Renal cortical epithelial cell (primary cell): ENCODE measurements at places on chromosomes 13 and 19.

- no peak for DNase-seq
Observed at GRCh38 chr19:40315812-40316470, 30.8 kb upstream of the AKT2 start.

GRCh38 chr13:73822668-73823592 lies 311.3 kb downstream of the KLF12 start:
- no peak for DNase-seq

GRCh38 chr19:33261511-33262189 lies 36.0 kb upstream of the SLC7A10 start:
- DNase-seq: no peak

- DNase-seq: peak; percentile 8
Observed at GRCh38 chr19:31351056-31351854, 2.0 kb upstream of the TSHZ3 start.

DNA sequence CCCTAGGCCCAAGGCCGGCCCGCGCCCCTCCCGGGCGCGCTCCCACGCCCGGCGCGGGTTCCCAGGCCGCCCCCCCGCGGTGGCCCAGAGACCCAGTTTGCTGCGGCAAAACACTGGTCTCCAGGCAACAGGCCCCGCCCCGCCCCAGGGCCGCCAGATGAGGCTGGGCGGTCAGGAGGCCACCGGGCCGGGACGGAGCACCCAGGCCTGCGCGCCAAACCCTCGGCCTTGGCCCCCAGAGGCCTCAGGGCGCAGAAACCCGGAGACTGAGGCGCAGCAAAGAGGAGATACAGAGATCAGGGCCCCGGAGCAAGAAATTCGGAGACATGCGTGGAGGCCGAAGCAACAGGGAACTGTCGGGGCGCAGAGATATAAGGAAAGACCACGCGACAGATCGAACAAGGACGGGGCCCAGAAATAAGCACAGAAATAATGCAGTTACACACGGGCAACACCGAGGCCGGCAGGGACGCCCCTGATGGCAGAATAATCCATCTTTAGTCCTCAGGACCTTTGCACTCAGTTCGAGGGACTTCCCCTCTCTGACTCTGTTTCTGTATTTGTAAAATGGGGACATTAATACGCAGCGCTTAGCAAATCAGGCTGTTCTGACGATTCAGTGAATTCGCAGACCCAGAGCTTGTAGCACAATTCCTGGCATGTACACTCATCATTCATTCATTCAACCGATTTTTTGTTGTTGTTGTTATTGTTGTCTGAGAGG lies 20.8 kb upstream of the ERCC1 start:
- peak; percentile 63 for DNase-seq

- no peak for DNase-seq
Observed at GRCh38 chr19:14582894-14583340, at the start of gene CLEC17A. Gene CLEC17A, plus strand, starts transcription at chr19:14583084. Its CDS starts 77 bp downstream, at chr19:14583161.

GRCh38 chr19:18013210-18014111 lies 5.5 kb downstream of the ARRDC2 start:
- DNase-seq: no peak

- DNase-seq: no peak
Observed at GRCh38 chr13:66195238-66195637, 1034.9 kb downstream of the PCDH9 start.

DNA sequence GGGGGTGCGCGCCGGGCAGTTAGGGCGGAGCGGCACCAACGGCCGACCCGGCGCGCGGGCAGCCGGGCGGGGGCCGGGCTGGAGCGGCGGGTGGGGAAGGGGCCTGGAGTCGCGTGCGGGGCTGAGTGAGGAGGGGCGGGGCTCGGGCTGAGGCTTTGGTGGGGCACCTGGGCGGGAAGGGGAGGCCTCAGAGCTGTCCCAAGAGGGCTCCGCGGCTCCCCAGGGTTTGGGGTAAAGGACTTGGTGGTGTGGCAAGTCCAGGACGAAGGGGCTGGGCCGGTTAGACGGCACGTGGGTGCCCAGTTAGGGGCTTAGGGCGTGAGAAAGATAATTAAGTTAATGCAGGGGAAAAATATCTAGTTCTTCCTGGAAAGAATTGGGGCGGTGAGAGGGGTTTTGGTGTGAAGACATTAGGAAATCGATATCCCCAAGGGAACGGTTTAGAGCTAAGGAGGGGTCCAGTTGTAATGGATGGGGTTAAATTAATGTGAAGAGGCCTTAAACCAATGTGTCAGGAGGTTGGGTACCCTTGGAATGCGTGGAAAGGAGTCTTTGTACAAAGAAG lies 496 bp downstream of the ZNF574 start:
- DNase-seq: no peak

DNA sequence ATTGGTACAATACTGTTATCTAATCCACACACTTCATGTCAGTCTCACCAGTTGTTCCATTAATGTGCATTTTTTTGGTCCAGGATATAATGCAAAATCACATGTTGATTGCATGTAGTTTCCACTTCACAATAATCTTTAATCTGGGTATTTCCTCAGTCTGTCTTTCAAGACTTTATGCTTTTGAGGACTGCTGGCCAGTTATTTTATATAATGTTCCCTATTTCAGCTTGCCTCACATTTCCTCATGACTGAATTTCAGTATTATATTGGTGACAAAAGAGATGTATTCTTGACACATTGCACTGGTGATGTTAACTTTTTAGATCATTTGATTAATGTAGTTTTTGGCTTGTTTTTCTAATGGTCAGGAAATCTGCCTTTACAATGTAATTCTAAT lies 368.3 kb downstream of the IRS2 start:
- no peak for DNase-seq

GRCh38 chr19:17872251-17873001 lies 681 bp downstream of the SLC5A5 start:
- no peak for DNase-seq

GRCh38 chr13:100525453-100526317 lies 62.9 kb downstream of the GGACT start:
- DNase-seq: no peak

DNA sequence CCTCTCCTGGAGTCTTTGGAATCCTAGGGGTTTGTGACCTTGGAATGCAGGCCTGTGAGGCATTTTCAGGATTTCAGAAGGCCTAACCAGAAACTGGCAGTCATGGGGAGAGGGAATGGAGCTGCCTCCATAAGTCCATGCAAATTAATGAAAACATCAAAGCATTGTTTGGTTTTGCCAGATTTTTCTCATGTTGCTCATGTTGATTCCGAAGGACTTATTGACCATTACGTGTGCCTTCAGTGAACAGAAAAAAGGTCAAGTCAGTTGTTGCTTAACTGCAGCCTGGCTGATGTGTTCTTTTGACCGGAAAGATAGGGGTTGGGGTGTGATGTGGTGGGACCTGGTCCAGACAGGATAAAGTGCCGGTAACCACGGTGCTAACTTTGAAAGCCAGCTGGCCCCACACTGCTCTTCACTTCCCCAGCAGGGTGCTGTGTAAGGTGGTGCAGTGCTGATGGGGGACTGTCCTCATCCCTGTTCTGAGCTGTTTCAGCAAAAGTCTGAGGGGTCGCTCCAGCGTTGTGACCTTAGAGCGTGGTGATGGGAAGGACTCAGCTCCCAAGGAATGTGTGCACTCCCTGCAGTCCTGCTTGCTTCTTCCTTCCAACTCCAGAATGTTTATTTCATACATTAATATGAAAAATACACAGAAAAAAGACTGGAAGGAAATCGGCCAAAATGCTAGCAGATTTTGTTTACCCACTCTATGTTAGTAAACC lies 3.5 kb downstream of the RNF113B start:
- DNase-seq: peak; percentile 100

GRCh38 chr19:54262066-54262465 lies 5.0 kb upstream of the LILRB5 start:
- no peak for DNase-seq

- DNase-seq: peak; percentile 39
Observed at GRCh38 chr19:48390188-48391099, 907 bp downstream of the KDELR1 start.

GRCh38 chr13:34942732-34943435 lies 814 bp downstream of the NBEA start:
- DNase-seq: no peak

DNA sequence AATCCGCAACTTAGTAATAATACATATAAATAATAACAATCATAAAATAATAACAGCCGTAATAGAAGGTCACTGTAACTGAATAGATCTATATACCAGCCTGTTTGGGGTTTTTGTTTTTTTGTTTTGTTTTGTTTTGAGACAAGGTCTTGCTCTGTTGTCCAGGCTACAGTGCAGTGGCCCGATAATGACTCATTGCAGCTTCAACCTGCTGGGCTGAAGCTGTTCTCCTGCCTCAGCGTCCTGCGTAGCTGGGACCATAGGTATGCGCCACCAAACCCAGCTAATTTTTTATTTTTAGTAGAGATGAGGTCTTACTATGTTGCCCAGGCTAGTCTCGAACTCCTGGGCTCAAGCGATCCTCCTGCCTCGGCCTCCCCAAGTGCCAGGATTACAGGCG lies 950 bp downstream of the IGSF23 start:
- DNase-seq: no peak

DNA sequence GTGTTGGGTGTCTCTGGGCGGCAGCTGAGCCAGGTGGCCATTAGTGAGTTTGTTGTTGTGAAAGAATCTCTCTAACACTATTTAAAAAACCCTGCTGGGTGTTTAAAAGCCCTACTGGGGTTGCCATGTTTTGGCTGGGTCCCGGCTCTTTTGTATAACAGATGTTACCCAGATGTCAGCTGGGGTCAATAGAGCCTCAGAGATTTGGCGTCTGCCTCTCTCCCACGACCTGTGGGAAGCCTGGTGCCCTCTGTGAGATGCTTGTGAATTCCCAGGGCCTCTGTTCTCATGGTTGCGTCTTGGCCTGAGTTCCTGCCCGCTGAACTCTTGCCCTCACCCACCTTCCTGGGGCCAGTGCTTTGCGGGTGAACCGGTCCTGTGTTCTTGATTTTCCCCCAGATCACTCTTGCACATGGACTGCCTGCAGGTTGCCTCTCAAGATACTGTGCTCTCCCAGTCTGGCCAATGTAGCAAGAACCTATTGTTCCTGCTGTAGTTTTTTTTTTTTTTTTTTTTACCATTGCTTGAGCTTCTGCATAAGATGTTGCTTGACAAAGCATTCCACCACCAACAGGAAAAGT lies 9.5 kb downstream of the NFILZ start:
- no peak for DNase-seq

- peak; percentile 57 for DNase-seq
Observed at GRCh38 chr19:11814700-11815035, 595 bp downstream of the ZNF440 start.

GRCh38 chr19:16446108-16446723 lies 25.6 kb downstream of the EPS15L1 start:
- DNase-seq: peak; percentile 28

DNA sequence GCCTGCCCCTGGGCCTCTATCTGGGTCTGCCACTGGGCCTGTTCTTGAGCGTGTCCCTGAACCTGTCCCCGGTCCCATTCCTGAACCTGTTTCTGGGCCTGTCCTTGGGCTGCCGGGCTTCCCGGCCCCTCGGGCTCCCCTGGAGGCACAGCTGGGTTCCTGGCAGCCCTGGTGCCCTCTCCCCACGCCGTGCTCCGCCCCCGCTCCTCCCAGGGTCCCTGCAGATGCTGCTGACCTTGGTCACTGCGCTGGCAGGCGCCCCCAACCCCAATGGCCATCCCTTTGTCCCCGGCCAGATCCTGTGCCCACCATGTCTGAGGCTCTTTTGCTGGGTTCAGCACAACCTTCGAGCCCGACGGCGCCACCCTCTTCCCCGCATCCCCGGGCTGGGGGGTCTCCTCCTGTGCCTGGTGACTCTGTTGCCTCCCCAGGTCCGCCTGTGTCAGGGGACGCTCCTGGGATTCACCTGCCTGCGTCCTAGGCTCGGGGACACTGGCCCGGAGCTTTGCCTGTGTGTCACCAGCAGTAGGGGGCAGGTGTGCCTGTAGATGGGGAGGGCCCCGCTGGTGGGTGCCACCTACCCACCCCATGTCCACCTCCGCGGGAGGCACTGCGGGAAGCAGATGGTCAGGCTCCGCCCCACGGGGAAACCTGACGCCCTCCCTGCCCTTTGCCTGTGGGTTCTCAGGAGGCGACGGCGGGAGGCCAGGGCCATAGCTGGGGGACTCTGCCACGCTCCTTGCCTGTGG lies 41.0 kb upstream of the GRTP1 start:
- no peak for DNase-seq

- no peak for DNase-seq
Observed at GRCh38 chr13:29164116-29164515, 344.0 kb downstream of the MTUS2 start.

GRCh38 chr19:7744871-7745650 lies 2.3 kb downstream of the CD209 start:
- DNase-seq: no peak

DNA sequence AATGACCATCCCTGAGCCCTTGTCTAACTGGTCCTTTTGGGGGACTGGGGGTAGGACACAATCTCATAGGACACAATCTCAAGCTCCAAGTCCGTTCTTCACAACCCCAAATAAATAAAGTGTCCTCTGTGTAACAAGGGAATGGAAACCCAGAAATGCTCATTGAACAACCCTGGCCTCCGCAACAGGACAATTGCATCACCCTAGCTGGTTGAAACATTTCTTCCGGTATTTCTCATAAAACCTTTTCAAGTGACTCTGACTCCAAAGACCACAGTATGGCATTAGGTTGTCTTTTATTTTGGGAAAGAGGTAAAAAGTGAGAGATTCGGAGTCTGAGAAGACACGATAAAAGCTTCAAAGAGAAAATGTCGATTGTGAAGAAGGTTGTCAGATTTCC lies 186.6 kb downstream of the ZNF536 start:
- no peak for DNase-seq

DNA sequence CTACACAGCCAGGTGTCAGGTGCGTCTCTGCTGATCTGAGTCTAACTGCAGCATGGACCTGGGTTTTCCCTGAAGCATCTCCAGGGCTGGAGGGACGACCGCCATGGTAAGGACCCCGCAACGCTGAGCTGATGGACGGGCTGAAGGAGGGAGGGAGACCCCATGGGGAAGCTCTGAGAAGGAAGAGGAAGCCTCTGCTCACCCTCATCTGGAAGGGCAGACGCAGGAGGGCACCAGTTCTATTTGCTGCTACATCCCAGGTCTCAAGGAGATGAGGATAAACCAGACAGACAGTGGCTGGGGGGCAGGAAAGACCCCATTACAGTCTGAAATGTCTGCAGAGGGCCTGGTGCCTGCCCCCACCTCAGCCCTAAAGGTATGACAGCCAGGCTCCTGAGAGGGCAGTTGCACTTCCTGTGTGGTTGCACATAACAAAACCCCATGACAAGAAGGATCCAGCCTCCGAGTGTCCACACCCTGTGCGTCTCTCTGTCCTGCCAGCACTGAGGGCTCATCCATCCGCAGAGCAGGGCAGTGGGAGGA lies at the start of gene LILRA2:
LILRA2 (plus strand) TSS at position 461 of the 543 bp plus-strand sequence. CDS start 89 bp downstream, outside the sequence.
- DNase-seq: no peak

- DNase-seq: no peak
Observed at GRCh38 chr13:34619326-34619725, 322.7 kb upstream of the NBEA start.

GRCh38 chr13:33497146-33497845 lies 211.7 kb upstream of the STARD13 start:
- DNase-seq: no peak

DNA sequence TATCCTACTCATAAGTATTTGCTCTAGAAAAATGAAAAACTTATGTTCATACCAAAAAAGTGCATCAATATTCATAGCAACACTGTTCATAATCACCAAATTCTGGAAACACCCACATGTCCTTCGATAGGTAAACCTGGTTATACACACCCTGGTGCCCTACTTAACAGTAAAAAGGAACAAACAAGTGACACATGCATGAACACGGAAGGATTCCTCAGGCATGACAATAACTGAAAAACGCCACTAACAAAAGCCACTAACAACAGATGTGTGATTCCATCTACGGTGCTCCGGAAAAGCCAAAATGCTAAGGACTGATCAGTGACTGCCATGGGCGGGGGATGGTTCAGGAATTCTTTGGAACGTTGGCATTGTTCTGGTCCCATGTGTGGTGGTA lies 65.5 kb downstream of the STK24 start:
- no peak for DNase-seq

GRCh38 chr19:20776083-20777076 lies at the start of gene ZNF66:
Gene ZNF66, plus strand, starts transcription at chr19:20776304. Its CDS starts 144 bp downstream, at chr19:20776448.
- peak; percentile 93 for DNase-seq
